ENCODE measurements at places on chromosomes 13 and 19.

GRCh38 chr13:25247360-25247759, 39.9 kb downstream of the MTMR6 start:
- no peak for DNase-seq

DNA sequence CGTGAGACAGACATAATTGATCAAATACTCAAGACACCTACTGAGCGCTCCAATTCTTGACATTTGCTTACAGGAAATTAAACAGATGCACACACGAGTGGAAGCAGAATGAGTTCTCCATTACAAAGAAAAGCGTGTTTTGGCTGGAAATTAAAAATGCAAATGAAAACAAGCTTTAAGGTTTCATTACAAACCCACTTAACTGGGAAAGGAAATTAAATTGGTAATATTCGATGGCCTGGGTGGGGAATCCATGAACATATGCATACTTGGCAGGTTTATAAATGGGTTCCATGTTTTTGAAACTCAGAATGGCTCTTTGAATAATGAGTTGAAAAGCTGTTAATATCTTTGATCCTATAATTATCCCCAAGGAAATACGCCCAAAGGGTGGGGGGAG, 178.0 kb downstream of the IER2 start:
- DNase-seq, result no peak

- DNase-seq, result no peak
Observed at GRCh38 chr13:110758195-110758805, 44.8 kb downstream of the ING1 start.

DNA sequence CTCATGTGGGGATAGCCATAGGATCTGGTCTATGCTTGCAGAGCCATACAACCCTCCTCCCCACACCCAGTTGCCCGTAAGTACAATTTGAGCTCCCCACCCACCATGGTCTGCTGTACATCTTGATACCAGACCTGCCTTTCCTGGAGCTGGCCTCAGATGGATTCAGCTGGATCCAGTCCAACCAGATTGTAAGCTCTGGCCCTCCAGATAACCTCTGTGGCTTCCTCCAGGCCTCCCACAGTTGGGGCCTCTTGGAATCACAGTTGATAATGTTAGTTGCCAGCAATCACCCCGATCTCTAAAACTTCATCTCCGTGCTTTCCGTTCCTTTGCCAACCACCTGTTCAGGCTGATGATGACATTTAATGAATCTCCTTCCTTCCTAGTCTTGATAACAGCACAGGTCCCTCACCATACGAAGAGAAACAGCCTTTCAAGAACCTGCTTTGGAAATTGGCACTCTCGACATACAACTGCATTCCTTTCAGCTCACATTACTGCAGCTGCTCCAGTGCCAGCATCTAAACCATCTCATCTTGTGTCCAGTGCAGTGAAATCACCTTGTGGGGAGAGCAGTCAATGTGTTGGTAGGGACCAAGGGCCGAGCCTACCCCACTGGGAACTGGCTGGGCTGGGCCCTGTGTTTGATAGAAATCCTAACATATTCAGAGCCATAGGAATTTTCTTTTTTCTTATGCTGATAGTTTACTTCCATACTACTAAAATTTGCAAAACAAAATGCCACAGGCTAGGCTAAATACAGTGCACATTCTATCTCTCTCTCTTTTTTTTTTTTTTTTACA, 15.1 kb upstream of the FOXO1 start:
- no peak for DNase-seq

GRCh38 chr13:45951166-45951565, 99.6 kb upstream of the SIAH3 start:
- DNase-seq, result no peak

- DNase-seq, result no peak
Observed at GRCh38 chr13:27981006-27981708, 7.3 kb downstream of the URAD start.

DNA sequence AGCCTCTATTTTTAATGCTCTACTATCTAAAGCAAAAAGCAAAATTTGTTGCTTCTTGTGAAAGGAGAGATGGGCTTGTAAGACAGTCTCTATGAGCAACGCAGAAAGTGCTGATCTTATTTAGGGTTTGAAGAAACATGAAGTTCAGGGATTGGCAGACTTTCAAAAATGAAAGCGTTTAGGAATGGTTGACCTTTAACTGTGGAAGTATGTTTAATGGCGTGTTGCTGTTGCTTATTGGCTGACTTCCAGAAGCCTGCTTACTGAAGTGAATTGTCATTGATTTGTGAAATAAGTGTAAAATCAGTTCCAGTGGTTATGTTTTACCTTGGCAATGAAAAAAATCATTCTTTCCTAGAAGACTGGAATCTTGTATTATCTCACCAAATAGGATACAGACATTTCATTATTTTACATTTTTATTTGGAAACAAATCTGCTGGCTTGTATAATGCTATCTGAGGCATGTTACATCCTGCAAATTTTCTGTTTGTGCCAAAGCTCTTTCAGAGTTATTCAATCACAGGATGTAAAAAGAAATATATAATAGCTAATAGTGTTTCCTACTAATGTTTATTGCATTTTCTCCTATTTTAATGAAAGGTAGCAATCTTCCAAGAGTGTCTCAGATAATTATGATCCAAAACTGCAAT, 221.3 kb upstream of the SLITRK6 start:
- DNase-seq, result peak; percentile 62

- no peak for DNase-seq
Observed at GRCh38 chr13:100275746-100276145, 186.9 kb downstream of the PCCA start.

- DNase-seq, result no peak
Observed at GRCh38 chr19:10141479-10141878, 21.8 kb upstream of the EIF3G start.

DNA sequence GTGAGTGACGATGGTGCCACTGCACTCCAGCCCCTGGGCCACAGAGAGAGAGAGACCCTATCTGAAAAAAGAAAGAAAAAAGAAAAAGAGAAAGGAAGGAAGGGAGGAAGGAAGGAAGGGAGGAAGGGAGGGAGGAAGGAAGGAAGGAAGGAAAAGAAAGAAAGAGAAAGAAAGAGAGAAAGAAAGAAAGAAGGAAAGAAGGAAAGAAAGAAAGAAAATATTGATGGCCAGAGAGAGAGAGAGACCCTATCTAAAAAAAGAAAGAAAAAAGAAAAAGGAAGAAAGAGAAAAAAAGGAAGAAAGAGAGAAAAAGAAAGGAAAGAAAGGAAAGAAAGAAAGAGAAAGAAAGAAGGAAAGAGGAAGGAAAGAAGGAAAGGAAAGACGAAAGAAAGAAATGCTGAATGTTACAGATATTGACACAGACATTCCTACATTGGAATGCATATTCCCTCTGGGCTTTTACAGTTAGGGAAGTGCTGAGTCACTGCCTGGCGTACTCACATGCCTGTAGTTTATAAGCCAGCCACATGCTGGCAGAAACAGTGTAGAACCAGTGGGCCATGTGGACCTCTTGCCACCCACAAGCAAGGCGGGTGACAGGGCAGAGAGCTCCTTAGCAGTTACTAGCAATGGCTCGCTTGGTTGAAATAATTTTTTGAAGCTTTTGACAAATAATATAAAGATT, 34.6 kb upstream of the SLC46A3 start:
- DNase-seq, result peak; percentile 88

DNA sequence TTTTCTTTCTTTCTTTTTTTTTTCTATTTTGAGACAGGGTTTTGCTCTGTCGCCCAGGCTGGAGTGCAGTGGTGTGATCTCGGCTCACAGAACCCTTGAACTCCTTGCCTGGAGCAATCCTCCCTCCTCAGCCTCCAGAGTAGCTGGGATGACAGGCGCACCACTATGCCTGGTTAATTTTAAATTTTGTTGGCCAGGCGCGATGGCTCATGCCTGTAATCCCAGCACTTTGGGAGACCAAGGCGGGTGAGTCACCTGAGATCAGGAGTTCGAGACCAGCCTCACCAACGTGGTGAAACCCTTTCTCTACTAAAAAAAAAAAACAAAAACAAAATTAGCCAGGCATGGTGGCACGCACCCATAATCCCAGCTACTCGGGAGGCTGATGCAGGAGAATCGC, 8.7 kb upstream of the SBNO2 start:
- no peak for DNase-seq

GRCh38 chr19:18843960-18844359, 12.2 kb downstream of the UPF1 start:
- DNase-seq, result no peak
